PC-3 (cell line): ENCODE measurements at places on chromosomes 7 and 10.

GRCh38 chr10:31261511-31262311 is 57.3 kb upstream of the ZEB1 start:
- H3K27ac ChIP-seq: peak overlapping the region; percentile 54
- H3K4me3 ChIP-seq: peak overlapping the region; percentile 30; the same call in 1 of the 2 replicates
- H3K4me1 ChIP-seq: peaks cover 28% of the 10 kb centered on the region
- peak; percentile 61 for DNase-seq
- no peaks in the 10 kb centered on the region for H3K27me3 ChIP-seq

GRCh38 chr7:997404-998395 is 14.7 kb downstream of the CYP2W1 start:
- H3K27ac ChIP-seq: no peak overlapping the region
- no peak for DNase-seq
- no peak overlapping the region for H3K4me3 ChIP-seq
- H3K27me3 ChIP-seq: no peaks in the 10 kb centered on the region
- H3K36me3 ChIP-seq: no peaks in the 10 kb centered on the region

- DNase-seq: no peak
- no peaks in the 10 kb centered on the region for H3K4me1 ChIP-seq
- no peaks in the 10 kb centered on the region for H3K27me3 ChIP-seq
- H3K27ac ChIP-seq: no peak overlapping the region
- no peak overlapping the region for H3K4me3 ChIP-seq
Measured at GRCh38 chr7:26937306-26937705, 72.9 kb upstream of the SKAP2 start.

DNA sequence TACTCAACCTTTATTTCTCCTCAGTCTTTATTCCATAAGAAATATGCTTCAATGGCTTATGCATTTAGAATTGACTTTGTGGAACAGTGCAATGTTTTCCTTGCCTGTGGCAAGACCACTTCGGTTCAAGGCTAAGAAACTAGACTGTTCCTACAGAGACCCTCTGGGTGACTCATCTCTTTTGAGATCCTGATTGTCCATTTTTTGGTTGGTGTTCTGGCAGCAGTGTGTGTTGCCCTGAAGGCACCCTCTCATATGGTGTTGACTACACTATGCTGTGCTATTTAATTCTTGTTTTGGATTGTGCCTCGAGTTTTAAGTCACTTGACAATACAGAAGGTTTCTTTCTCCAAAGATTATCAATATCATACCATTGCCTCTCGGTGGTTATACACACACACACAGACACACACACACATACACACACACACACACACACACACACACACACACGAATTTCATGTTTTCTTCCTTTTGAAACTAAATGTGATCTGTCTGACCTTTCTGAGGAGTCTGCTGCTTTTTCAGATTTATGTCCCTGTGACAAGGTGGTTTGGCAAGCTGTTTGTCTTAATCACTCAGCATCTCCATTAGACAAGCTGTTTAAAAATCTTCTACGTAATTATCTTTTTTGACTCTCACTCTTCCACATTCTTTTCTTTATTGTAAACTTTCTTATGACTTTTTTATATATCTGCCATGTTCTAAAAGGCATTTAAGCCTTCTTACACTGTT is 187.2 kb downstream of the VTI1A start:
- H3K27me3 ChIP-seq: no peaks in the 10 kb centered on the region
- no peaks in the 10 kb centered on the region for H3K36me3 ChIP-seq
- H3K27ac ChIP-seq: no peak overlapping the region
- DNase-seq: peak; percentile 6
- H3K4me3 ChIP-seq: no peak overlapping the region
- H3K4me1 ChIP-seq: peaks cover 24% of the 10 kb centered on the region

DNA sequence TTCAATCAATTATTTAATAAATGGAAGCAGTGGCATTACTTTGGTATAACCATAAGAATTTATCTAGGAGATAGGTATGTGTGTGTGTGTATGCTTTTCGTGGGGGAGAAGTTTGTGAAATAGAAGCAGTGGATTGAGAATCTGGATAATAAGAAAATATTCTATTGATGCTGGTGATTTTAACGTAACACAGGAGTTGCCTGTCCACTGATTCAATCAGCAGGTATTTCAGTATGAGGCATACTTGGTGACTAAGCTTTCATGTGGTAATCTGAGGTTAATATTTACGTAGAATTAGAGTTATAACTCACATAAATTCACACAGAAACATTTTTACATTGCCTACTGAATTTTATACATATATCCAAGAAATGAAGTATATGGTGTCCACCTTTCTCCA is 568.0 kb downstream of the ZWINT start:
- H3K36me3 ChIP-seq: no peaks in the 10 kb centered on the region
- H3K27me3 ChIP-seq: no peaks in the 10 kb centered on the region
- peaks cover 13% of the 10 kb centered on the region for H3K4me1 ChIP-seq
- no peak overlapping the region for H3K4me3 ChIP-seq
- peak; percentile 82 for DNase-seq

GRCh38 chr7:55177589-55178261 is 158.9 kb downstream of the EGFR start:
- H3K36me3 ChIP-seq: peaks cover 57% of the 10 kb centered on the region
- H3K4me1 ChIP-seq: no peaks in the 10 kb centered on the region
- H3K27ac ChIP-seq: no peak overlapping the region
- H3K27me3 ChIP-seq: no peaks in the 10 kb centered on the region
- H3K4me3 ChIP-seq: no peak overlapping the region

GRCh38 chr10:15518250-15518649 is 147.2 kb upstream of the FAM171A1 start:
- H3K27me3 ChIP-seq: no peaks in the 10 kb centered on the region
- DNase-seq: peak; percentile 79
- H3K4me1 ChIP-seq: peaks cover 11% of the 10 kb centered on the region
- no peak overlapping the region for H3K4me3 ChIP-seq
- no peaks in the 10 kb centered on the region for H3K36me3 ChIP-seq
